ENCODE measurements at places on chromosomes 3 and 15.

DNA sequence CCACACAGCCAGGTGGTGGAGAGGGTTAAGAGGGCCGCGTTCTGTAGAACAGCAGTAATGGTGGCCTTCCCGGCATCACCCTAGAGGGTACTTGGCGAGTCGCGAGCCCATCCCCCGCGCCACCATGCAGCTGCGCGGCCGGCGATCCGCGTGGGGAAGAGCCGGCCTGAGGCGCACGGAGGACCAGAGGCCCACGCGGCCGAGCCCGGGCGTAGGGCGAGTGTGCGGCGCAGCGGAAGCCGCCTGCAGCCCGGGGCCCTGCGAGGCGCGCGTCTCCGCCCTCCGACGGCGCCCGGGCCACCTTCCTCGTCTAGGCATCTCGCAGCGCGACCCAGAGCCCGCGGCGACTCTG is 423 bp downstream of the TKT start:
- no peak for DNase-seq

DNA sequence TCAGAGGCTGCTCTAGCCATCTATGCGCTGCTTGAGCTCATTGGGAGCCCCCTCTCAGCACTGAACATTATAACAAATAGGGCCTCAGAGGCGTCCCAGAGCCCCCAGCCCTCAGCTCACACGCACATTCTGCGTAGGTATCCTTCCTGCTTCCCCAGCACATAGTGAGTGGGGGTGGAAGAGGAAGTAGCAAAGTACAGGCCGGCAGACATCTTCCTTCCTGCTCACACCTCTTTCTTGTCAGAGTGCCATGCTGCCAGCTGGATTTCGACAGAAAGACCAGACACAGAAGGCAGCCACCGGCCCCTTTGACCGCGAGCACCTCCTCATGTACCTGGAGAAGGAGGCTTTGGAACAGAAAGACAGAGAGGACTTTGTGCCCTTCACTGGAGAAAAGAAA is 16.6 kb downstream of the TMOD2 start:
- no peak for DNase-seq

- no peak for DNase-seq
These were observed 43.9 kb downstream of the SRGAP3 start for GRCh38 chr3:9205345-9206143.

- no peak for DNase-seq
These were observed 2.0 kb upstream of the FSTL1 start for GRCh38 chr3:120452816-120453215.

DNA sequence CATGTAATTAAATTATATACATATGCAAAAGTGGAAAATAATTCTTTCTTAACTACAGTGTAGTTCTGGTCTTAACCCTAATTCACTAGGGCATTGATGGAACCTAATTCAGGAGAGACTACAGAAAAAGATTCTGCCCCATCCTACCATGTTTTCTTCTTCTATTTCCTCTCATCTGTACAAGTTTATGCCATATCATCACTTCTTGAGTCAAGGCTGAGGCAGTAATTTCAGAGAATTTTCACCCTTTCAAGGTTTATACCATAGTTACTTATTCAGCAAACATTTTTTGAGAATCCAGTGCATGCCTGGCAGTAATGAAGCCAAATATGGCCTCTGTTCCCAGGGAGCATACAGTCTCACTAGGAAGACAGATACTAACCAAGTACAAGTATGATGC is 33.4 kb downstream of the SHOX2 start:
- DNase-seq: no peak

DNA sequence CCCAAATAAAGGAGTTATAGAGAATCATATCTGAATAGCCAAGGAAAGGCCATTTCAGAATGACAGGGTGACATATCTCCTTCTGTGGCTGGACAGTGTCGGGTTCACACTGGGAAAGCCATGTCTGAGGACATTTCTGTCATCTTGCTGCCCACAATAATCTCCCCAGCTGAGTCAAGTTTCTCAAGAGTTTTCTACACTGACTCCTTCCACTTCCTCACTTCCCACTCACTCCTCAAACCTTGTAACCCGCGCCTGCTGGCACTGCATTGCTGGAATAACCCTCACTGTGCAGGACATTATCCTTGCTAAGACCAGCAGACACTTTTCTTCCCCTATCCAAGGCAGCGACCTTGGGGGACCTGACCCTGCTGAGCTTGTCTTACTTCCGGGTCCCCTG is 5.3 kb upstream of the INSYN1 start:
- DNase-seq: no peak

DNA sequence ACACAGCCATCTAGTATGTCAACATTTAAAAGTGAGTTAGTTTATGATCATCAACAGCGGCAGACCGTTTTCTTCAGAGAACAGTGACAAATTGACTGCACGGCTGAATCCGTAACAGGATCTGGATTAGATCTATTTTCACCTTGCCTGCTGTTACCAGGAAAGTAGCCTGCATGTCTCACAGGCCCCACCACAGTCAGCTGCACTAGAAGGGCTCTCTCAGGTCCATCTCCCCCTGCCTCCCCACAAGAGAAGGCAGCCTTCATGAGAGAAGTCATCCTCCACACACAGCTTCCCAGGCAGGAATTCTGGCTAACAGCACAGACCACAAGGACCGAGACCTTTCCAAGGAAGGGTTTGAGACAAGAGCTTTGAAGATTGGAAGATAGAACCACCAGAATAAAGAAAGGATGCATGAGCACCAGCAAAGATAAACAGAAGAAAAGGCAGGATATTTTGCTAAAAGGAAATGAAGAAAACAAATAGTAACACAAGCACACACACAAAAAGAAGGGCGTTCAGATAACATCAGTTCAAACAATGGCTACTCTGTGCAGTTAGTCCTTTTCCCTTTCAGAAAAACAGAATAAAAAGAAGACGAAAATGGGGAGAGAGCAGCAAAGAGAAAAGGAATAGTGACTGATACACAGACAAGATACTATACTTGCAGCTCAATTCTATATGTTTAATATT is 127.5 kb downstream of the SNRK start:
- no peak for DNase-seq

DNA sequence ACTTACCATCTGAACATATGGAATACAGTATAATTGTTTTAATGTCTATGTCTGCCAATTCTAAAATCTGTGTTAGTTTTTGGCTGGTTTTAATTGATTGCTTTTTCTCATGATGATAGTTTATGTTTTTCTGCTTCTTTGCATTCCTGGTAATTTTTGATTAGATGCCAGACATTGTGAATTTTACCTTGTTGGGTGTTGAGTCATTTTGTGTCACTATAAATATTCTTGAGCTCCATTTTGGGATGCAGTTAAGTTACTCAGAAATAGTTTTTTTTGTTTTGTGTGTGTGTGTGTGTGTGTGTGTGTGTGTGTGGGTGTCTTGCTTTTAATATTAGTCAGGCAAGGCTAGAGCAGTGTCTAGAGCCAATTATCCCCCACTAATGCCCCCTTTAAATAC is 818.8 kb upstream of the NR2F2 start:
- DNase-seq: no peak

DNA sequence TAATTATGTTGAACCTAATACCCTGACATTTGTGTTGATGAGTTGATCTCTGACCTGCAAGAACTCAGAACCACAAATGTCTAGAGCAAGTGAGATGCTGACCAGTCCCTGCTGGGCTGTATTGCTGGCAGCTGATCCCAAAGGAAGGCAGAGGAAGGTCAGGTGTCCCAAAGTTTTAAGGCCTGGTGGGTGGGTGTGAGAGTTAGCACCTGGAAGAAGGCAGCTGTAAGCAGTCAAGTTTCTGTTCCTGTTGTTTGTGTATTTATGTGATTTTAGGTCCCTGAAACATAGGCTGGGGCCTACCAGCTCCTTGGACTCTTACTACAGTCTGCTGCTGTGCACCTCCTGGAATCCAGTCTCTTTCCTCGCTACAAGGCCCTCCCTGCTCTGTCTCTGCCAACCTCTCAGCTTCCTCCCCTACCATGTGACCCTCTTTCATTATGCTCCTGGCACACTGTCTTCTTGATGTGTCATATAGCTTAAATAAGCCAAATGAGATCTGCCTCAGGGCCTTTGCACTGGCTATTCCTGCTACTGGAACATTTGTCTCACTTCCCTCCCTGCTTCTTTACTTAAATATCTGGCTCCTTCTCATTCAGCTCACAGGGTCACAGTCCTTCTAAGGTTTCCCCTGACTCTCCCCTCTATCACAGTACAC is 31.0 kb upstream of the ATOSA start:
- DNase-seq: no peak

GRCh38 chr15:100944244-100944895 is 25.2 kb downstream of the LRRK1 start:
- no peak for DNase-seq

DNA sequence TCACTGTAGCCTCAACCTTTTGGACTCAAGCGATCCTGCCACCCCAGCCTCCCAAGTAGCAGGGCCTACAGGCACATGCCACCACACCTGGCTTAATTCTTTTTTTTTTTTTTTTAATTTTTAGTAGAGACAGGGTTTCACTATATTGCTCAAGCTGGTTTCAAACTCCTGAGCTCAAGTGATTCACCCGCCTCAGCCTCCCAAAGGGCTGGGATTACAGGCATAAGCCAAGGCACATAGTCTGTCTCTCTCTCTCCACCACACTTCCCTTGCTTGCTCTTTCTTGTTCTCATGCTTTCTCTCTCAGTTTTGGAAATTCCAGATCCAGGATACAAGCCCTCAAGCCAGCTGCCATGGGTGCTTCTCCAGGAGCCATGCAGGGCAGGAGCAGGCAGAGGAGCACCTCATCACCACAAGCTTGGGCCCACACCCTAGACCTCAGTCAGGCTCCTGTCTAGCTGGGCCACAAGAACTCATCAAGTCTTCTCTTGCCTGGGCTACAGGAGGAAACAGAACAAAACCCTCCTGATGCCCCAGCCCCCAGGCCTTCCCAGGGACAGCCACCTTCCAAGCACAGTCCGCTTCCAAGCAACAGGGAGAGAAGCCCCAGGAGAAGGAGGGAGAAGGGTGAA is 145.3 kb upstream of the LPP start:
- DNase-seq: no peak

- peak; percentile 78 for DNase-seq
These were observed 245.6 kb downstream of the CLSTN2 start for GRCh38 chr3:140180603-140181002.

GRCh38 chr3:160401291-160402095 is 2.0 kb downstream of the SMC4 start:
- peak; percentile 65 for DNase-seq

DNA sequence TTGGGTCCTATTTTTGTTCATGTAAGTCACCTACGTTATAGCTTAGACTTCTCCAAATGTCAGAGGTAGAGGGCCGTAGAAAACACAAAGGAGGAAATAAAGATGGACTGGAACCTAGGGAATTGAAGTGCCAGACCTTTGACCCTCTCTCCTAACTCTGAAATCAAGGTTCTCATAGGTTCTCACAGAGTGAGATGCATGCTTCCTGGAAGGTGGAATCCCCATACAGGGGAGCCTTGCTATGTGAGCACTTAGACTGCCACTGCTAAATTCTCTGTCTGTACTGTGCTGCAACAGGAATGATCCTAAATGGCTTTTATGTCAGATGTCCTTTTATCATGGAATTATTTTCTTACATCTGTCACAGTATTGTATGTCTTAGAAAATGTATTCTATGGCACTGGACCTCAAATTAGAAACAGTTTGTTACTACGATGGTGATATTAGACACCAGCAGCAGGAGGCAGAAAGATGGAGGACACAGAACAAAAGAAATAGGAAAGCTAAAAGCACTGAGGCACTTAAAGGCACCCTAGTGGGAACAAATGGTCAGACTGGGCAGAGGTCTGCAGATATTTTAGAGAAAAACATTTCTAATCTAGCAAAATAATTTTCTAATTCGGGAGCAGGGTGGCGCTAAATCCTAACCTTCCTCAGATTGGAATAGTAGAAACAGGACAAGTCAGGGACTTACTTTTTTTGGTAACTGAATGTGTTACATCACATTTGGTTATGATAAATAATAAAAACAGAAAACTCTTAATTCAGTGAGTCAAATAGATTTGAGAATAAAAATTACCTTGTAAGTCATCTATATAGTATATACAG is 60.2 kb upstream of the CDAN1 start:
- no peak for DNase-seq

- DNase-seq: no peak
These were observed 52.9 kb downstream of the FEM1B start for GRCh38 chr15:68330416-68330815.

GRCh38 chr3:59777667-59778077 is 727.8 kb upstream of the CFAP20DC start:
- no peak for DNase-seq

DNA sequence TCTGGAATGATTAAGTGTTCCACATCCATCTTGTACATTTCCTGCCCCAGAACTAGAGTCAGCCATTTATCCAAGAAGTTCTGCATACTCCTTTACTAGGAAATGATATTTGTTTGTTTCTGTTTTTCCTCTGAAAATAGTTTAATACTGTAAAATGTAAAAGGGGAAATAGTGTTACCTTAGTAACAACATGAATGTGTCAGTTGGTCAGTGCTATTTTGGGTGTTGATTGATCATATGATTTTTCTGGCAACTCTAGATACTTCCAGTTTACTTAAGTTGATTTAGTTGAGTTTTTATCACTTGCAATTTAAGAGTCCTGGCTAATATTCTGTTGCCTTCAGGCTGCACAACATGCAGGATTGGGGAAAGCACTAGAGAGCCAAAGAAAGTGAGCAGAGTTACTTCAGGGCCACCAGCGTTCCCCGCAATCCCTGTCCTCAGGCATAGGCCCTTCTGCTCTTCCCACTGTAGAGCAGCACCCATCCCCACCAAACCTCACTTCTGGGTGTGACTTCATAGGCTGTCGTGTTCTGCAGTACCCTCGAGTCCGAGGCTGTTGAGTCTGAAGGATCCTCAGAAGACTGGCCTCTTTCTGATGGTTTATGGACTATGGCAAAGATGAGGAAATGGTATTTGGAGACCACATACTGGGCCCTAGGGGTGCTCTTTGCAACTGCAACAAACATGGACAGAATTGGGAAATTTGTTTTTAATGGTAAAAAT is 69.0 kb downstream of the CHD2 start:
- no peak for DNase-seq

DNA sequence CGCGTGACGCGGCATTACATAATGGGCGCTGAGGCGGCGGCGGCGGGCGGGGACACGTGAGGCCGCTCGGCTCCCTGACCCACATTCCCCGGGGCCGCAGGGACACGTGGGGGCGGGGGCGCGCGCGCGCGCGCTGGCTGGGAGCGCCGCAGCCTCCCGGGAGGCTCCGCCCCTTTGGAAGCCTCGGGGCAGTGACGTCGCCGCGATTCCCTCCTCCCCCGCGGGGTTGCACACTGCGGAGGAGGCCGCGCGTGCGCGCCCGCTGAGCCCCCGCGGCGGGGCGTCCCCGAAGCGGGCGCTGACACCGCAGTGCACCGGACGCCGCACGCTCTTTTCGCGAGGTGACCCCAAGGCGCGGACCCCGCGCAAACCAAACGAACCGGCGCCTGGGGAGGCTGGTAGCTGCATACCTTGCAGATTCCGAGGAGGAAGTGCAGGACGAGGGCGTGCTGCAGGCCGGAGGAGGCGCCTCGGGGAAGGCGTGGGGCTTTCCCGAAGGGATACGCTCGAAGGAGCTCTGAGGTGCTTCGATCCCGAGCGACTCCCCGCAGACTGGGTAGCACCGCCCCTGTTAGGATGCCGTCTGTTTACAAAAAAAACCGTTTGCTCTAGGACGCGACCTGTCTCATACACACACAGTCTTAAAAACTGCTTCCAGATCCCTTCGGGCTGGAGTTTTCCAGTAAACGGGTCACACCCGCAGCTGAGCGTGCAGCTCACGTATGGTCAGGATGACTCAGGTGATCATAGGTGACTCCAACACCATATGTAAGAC is 1.0 kb downstream of the NR1D2 start:
- peak; percentile 91 for DNase-seq

- no peak for DNase-seq
These were observed 30.7 kb downstream of the SEMA7A start for GRCh38 chr15:74402873-74403587.

All from MG63 (cell line).